Activated CD4-positive, alpha-beta T cell treated with anti-CD3 and anti-CD28 coated beads, Interleukin-2, amount 50 U/mL, for 4 hours (primary cell): ENCODE measurements at places on chromosomes 12 and 14.

DNA sequence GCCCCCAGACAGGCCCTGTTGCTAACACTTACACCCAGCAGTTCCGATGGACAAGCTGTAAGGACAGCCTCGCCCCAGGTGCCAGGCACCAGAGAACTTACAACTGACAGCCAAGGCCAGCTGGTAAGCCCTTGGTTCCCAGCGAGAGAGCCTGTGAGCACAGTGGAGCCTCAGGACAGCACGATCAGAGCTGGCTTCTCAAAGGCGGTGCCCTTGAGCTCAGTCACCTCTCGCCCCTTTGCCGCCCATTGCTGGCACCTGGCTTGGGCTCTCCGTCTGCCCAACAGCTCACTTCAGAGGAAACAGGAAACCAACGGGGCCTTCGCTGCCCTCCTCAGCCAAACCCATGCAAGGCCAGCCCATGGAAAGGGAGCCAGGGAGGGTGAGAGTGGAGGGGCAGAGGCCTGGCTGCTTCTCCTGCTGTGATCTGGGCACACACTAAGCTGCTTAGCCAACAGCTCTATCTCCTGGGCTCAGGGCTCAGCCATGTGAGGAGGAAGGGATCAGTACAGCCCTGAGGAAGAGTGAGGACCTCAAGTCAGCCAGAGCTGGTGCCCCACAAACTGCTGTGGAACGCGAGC is 98.5 kb downstream of the SINHCAF start:
- DNase-seq = no peak

DNA sequence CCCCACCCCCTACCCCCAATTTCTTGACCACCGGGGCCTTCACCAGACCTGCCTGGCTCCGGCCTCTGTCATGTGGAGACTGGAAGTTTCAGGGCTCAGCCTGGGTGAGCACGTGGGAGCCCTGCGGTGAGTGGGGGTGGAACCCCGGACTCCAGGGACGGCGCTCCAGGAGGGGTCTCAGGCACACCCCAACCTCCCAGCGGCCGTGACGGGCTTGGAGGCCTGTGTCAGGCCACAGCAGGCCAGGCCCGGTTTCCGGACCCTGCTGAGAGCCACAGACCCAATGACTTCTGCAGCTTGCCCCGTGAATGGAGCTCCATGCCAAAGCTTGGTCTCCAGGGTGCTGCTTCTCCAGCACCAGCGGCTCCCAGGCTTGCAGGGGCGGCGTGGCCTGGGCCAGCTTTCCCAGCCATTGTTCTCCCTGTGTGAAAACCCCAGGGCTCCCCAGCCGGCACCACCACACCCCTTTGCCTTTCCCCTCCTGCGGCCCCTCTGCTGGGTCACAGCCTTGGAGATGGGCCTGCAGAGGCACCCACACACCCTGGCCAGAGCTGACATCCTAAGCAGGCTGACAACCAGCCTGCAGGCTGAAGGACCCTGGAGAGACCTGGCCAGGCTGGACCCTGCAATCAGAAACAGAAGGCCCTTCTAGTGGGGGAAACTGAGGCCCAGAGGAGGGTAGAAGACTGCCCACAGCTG is 186.2 kb upstream of the C14orf180 start:
- no peak for DNase-seq

DNA sequence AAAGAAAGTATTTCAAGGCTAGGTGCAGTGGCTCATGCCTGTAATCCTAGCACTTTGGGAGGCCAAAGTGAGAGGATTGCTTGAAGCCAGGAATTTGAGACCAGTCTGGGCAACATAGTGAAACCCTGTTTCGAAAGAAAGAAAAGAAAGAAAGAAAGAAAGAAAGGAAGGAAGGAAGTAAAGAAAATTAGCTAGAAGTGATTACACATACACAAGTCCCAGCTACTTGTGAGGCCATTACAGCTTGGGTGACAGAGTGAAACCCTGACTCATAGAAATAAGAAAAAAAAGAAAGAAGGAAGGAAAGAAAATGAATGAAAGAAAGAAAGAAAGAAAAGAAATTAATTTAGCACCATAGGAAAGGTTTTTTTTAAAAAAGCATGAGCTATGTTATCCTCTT is 33.3 kb upstream of the PPP1CC start:
- no peak for DNase-seq

- peak; percentile 25 for DNase-seq
These were observed 138.8 kb upstream of the WSCD2 start for GRCh38 chr12:107990325-107990724.

- no peak for DNase-seq
These were observed 83.2 kb downstream of the ETV6 start for GRCh38 chr12:11732715-11733114.

DNA sequence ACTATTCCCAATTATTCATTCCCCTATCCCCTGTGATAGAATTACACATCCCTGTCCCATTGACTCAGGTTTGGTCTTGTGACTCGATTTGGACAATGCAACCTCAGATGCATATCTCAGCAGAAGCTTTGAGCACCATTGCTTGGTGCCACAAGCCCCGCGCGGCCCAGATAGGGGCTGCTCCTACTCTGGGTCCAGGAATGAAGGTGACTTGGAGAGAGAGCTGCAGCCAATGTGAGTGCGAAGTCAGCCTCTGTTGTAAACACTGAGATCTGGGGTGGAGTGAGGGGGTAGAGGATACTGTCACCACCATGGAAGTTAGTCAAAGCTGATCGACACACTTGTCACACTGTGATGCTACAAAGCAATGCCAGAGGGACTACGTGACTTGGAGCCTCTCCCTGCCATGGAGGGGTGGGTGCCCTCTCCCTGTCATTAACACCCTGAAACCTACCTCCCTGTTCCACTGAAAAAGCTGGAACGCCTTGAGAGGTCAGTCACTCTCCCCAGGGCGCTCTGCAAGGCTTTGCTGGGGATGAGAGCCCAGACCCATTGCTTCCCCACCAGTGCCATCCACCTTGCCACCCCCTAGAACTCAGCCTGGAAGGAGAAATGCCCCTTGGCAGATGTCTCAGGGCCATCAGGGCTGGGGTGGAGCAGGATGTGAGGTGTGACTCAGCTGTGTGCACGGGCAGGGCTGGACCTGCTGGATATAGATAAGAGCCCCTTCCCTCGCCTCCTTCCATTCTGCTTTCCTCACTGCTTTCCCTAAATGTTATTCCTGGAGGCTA is 6.6 kb upstream of the PLEK2 start:
- no peak for DNase-seq

DNA sequence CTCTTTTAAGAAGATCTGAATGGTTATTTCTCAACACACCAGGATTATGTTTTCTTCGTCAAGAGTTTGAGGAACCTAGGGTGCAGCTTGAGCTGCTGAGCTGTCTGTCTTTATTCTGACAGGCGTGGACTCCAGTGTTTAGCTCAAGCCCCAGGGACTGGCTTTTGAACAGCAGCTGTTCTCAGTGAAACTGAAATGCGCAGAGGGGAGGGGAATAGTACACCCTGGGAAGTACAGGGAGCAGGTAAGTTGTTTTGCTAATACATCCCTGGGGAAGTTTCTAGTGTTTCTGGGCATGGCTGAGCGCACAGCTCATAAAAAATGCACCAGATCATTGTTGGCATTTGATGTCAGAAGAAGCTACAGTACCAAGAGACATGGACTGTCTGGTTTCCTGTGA is 659.8 kb downstream of the DIO2 start:
- DNase-seq = no peak

DNA sequence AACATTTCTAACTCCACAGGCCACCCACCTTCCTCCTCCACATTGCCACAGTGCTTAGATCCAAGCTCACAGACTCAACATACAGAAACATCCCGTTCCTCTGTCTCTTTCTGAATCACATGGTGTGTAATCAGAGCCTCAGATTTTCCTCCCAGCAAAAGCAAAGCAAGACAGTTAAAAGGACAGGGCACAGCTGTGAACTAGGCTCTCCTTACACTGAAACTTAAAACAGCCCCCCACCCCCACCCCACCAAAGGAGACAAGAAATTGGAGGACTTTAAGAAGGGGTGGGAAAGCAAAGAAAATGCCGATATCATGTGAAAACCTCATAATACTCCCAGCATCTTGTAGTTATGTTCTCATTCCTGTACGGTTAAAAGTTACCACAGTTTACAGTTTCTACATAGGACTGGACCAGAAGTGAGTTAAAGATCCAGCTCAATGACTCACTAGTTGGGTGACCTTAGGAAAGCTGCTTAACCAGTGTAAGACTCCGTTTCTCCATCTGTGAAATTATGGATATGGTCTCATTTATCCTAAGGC is 4.8 kb downstream of the YBX3 start:
- no peak for DNase-seq

- DNase-seq = no peak
These were observed 44.4 kb downstream of the NTF3 start for GRCh38 chr12:5476356-5476755.

DNA sequence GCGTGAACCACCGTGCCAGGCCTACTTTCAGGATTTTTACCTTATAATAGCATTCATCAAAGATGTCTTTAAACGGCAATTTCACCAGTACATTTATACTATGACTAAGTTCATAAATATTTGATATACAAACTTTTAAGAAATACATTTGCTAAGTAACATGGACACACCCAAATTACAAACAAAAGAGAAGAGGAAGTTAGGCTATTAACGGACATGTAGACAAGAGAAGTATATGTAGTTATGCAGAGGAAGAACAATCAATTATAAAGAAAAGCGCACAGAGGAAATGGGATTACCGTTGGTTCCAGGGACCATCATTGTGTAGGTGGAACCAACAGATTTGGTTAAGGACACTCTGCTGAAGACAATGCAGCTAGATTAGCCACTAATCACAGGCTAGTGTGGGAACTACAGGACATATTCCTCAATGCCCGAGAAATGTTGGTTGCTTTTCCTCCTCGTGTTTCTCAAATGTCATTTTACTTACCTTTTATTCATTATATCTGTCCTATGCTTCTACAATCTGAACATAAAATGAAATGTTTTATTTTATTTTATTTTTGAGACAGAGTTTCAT is 24.0 kb upstream of the PKP2 start:
- no peak for DNase-seq

GRCh38 chr14:93533437-93533836 is 102.7 kb downstream of the UNC79 start:
- DNase-seq = no peak

DNA sequence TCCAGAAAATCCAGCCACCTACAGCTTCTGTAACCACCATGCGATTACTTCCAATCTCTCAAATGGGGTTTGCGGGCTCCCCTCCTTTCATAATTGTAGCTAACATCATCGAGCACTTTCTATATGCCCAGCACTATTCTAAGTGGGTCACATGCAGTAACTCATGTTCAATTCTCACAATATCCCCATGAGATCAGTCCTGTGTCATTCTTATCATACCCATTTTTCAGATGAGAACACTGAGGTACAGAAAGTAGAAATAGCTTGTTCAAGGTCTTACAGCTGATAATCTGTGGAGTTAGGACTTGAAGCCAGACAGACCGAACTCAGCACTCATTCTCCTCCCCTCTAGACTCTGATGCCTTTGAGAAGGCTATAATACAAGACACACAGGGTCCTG is 74.9 kb downstream of the EID3 start:
- no peak for DNase-seq
